Kidney glomerular epithelial cell (primary cell): ENCODE measurements at places on chromosomes 5 and 9.
A peak's percentile ranks its signal among the peaks of the same experiment; 100 is the strongest.

DNA sequence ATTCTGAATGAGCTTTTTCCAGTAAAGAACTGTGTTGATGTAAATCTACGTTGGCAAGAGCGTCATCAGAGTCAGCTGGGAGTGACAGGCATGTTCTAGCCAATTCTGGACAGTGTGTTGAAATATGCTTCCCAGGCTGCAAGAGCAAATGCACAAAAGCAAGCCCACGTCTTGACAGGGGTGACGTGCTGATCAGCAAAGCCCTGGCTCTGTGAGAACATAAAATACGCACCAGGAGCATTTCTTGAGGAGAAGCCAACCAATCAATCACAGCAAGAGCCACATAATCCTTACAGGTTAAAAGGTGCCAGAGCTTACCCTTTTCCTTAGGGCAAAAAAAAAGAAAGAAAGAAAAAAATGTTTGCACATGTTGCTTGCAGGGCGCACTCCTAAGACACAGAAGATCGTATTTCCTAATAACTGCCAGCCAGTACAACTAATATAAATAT lies 148.1 kb downstream of the PDE4D start:
- no peak for DNase-seq

DNA sequence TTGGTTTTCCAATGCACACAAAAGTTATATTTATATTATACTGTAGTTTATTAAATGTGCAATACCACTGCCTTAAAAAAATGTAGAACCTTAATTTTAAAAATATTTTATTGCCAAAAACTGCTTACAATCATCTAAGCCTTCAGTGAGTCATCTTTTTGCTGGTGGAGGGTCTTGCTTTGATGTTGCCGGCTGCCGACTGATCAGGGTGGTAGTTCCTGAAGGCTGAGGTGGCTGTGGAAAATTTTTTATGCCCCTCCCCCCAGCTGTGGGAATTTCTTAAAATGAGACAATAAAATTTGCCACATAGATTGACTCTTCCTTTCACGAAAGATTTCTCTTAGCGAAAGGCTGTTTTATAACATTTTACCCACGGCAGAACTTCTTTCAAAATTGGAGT lies 75.9 kb upstream of the SLC25A51 start:
- DNase-seq = no peak

- DNase-seq = peak; percentile 99
Observed at GRCh38 chr9:116450378-116451139, 236.5 kb upstream of the TRIM32 start.

DNA sequence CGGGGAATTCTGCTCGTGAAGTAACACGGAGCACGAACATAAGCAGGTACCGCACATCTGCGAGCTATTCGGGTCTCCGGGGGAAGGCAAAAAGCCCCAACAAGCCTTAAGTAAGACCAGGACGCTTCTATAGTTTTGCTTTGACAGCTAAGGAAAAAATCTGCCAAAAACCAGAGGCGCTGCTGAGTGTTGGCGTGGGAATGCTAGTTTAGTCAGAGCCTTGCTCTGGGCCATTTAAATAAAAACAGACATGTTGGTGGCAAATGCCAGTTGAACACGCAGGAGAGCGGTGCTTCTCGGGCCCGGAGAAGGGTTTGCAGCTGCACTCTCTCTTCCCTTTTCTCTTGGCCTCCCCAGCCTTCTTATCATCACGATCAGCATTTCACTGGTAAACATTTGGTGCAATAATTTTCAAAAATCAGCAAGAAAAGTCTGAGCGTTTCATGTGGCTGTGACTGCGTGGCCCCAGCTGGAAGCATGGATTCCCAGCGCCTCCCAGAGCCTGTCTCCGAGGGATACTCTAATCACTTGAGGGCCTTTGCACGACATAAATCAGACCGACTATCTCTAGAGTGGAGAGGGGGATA lies 6.4 kb upstream of the NOTCH1 start:
- DNase-seq = no peak

DNA sequence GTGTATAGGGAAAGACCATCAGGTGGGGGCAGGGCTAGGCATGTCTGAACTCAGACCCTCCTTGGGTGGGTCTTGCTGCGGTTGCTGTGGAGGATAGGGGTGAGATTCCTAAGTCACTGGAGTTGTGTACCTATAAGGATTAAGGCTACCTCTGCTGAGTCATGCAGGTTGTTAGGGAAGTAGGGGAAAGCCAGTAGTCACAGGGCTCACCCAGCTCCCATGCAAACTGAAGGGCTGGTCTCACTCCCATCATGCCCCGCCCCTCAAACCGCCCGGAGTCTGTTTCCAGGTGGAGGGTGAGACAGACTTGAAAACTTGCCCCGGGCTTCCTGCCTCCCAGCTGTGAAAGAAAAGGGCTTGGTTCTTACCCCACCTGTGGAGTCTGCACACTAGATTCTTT lies 161.8 kb downstream of the CAVIN4 start:
- DNase-seq = no peak

- DNase-seq = peak; percentile 77
Observed at GRCh38 chr9:76403352-76403751, 9.1 kb upstream of the RFK start.

DNA sequence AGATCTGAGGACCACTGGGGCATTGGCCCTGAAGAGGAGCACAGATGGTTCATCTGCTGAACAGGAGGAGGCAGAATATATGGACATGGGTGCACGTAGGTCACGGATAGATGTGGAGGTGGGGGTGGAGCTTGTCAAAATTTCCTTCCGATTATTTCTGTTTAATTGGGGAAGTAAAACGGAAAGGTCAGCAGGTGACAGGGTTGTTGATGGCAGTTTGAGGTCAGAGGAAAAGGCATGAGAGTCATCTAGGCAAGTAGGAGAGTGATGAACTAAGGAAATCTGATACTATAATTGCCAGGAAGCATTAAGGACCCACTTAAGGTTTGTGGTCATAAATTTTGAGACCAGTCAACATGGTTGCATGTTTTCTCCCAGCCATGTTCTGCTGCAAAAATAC lies 8.4 kb upstream of the FAM81B start:
- no peak for DNase-seq

GRCh38 chr5:126358525-126358924 lies 64.7 kb upstream of the GRAMD2B start:
- no peak for DNase-seq

DNA sequence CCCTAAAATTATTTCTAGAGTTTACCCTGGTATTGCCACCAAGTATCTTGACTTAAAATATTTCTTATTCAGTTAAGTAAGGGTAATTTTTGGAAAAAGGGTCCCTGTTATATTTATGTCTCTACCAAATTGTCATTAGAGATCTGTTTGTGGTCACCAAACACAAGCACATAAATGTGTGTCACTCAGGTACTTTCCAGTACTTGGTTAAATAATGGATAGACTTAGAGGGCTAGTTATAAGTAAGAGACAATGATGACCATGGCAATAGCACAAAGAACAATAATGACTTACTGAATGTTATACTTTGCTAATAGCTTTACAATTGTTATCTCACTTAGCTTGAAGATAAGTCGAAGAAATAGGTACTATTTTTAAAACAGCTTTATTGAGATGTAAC lies 9.0 kb downstream of the ADAMTS16 start:
- no peak for DNase-seq

DNA sequence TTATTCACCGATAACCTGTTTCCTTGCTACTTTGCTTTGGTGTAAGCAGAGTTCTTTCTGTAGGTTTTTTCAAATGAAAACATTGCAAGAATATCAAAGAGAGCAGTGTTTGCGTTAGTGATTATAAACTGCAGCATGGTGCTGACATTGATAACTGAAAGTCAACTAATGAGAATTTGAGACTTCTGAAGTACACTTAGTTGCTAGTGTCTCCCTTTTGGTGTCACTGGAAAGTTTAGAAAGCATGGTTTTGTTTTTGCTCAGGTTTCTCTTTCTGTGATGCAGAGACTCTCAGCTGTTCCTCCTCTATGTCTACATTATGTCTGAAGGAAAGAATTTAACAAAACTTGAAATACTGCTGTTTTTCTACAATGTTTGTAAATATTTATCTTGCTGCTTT lies 80.2 kb upstream of the ZNF169 start:
- DNase-seq = no peak

DNA sequence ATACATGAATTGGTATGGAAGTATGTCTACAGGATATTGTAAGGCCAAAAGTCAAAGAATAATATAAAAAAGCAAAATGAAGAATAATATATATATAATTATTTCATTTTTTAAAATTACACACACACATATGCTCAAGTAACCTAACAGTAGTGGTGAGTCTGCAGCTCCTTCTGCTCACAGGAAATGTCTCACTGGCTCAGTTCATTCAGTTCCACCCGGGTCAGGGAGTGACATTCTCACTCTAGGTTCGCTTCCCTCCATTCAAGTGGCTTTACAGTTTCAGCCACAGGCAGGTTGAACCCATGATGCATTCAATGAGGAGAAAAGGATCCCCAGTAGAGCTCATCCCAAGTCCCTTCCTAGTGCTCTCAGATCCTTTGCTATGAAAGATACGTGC lies 90.8 kb downstream of the SUSD1 start:
- DNase-seq = no peak

DNA sequence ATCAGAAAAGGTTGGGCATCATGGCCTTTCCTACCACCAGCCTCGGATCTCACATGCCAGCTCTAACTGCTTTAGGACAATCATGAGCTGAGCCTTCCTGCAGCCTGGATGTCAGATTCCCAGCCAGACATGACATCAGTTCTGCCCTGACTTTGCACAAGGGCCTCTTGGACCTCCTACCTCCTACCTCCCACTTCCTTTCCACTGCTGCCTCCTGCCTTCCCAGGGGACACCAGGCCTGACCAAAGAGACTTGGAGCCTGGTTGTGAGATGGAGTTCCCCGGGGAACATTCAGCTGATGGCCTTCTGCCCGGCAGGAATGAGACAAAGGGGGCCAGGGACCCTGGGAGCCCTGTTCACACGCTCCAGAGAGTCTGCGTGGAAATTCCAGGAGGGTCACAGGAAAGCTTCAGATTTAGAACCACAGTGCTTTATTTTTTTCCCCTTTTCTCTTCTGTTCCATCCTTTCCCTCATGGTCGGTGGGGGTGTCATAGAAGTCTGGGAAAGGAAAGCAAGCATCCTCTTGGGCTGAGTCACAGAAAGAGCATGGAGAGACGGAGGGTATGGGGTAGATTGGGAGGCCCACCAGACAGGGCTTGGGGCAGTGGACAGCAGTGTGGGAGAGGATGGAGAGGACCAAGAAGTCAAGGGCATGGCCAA lies 35.4 kb upstream of the IL17B start:
- DNase-seq = peak; percentile 35

DNA sequence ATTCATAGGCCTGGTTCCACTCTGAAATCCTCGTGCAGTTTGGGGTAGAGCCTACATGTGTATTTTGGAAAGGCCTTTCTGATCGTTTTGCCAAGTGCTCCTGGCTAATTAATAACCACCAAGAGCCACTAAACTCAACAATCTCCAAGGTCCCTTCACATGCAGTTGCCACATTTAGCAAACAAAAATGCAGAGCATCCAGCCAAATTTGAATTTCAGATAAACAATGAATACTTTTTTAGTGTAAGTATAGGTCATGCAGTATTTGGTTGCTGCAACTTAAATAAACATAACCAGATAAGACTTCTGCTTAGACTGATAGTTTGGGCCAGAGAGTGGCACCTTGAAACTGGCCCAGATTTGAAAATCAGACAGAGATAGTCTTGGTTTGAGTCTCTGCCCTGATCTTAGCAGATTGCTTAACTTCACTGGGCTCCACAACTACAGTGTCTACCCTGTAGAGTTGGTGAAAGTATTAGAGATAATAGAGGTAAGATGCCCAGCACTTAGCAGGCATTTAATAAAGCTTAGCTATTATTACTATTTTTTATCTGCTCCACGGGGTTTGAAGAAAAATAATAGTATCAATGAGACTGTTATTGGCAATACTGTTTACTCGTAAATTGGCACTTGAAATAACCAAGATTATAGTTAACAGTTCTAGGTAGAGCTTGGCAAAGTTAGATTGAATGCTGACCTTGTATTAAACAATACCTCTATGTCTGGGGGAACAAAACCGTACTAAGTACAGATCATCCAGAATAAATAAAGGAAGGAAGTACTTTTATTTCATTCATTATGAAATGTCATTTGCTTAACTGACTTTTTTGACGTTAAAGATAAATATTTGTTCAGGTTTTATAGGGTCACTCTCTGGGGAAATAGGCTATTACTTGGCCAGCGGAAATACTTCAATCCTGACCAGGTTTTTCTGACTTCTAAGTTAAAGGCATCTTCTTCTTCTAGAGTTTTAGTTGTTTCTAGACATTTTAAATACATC lies 274.8 kb downstream of the DOCK8 start:
- no peak for DNase-seq

DNA sequence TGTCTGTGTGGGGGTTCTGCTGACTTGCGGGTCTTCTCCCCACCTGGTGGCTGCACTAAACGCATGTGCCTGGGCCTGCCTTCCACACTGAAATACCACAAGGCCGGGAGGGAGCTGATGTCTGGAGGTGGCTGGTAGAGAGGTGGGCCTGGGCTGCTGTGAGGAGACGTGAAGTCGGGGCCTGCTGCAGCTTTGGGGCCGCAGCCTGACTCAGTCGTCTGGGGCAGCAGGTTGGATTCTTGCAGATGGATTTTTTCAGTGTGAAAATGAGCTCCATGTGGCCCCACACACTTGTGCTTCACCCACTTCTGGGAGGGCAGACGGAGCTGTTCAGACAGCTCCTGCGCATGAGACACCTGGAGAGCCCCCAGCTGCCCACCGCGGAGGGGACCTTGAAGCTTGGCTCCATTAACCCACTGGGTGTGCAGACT lies 29.3 kb downstream of the COL5A1 start:
- DNase-seq = no peak

- DNase-seq = no peak
Observed at GRCh38 chr5:126487596-126487995, 64.4 kb downstream of the GRAMD2B start.

- DNase-seq = no peak
Observed at GRCh38 chr9:86242071-86242470, 17.4 kb downstream of the C9orf153 start.

DNA sequence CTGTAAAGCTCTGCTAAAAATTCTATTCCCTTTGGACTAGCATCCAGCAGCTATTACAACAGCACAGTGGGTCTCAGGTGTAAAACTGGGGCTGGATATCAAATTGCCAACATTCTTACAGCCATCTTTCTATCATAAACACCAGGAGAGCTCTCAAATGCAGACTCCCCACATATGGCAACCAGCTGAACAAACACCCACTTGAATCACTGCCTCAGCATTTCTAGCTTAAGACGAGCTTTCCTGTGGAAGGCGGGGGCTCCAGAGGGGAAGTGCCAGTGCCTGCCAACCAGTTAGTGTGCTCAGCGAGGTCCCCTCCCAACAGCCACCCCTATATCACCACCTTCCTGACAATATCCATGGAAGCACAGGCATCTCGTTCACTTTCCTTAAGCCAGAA lies 62.2 kb downstream of the IPPK start:
- no peak for DNase-seq

GRCh38 chr5:35026280-35026840 lies 21.4 kb downstream of the AGXT2 start:
- DNase-seq = no peak

DNA sequence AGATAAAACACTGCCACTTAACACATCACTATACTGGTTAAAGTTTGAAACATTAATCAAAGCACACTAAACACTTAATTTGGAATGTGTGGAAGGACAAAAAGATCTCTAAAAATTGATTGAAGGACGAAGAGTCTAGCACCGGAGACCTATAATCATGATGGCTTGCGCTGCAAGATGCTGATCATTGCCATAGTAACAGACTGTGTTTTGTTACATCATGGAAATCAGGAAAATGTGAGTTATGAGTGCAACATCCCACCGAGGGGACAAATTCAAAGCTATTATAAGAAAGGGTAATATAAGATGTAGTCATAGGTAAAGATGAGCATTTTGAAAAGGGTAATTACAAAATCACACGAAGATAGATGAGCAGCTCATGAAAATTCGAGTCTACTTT lies 278.8 kb upstream of the CTNND2 start:
- DNase-seq = no peak

- DNase-seq = no peak
Observed at GRCh38 chr9:137759649-137760321, 117.8 kb upstream of the CACNA1B start.
